ENCODE measurements at places on chromosomes 5 and 9.

- no peak for DNase-seq
Measured at GRCh38 chr9:95494416-95495371, 22.1 kb downstream of the PTCH1 start.

DNA sequence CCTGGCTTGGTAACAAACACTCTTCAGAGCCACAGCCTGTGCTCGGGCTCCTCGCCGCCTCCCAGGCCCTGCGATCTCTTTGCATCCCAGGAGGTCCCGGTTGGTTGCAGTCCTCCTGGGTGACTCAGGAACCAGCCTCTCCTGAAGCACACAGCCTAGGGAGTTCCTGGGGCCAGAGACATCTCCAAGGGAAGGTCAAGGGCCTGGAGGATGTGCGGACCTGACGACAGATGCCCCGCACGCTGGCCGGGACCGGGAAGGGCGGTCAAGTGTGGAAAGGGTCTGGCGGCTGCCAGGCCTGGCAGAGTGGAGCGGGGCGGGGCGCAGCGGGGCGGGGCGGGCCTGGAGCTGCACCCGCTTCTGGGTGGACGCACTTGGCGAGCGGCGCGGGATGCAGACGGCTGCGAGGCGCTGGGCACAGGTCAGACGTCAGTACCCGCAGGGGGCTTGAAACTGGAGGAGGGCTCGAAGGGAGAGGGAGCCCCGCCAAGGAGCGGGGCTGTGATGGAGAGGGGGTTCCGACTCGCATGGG, 45.0 kb upstream of the PRSS3 start:
- DNase-seq, result no peak

GRCh38 chr5:170691657-170692056, 91.9 kb upstream of the GABRP start:
- DNase-seq, result no peak

GRCh38 chr5:134174841-134175839, 1.6 kb downstream of the SKP1 start:
- no peak for DNase-seq

DNA sequence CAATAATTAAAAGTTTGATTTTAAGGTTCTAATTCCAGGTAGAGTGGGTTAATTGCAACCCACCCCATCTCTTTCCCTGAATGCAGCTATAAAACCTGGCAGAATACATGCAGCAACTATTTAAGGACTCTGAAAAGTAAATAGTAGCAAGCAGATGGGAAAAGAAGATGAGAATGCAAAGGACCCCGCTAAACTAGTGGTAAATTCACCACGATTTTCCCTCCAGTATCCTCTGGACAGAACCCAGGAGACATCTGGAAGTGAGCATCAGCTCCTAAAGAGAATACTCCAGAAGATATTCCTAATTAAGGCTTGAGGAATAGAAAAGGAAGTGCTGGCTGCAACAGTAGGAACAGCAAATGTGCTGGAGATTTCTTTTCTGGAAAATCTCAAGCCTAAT, 170.9 kb downstream of the FRMD3 start:
- DNase-seq, result no peak

DNA sequence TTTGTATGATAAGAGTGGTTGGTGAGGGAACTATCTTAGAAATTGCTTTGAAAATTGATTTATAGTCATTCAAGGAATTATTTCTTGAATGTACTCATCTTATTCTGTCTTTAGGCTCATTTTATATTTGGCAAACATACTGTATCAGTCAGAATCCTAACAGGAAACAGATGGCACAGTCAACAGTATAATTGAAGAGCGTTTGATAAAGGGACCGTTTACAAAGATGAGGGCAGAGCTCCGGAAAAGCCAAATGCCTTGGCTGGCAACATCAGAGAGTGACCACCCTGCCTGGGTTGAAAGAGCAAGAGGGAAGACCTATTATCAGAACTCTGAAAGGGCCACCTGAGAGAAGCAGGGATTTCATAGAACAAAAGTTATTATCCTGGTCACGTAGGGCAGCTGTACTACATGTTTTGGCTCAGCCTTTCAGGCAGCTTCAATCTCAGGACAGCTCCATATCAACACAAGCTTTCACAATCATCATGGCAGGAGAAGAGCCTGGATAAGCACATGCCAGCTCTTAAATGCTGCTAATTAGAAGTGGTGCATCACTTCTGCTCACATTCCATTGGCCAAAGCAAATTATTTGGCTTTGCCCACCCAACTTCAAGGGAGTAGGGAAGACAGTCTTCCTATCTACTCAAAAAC, 47.2 kb upstream of the ARL15 start:
- DNase-seq, result no peak

- DNase-seq, result no peak
Measured at GRCh38 chr5:41636605-41637004, 126.2 kb upstream of the PLCXD3 start.

- DNase-seq, result no peak
Measured at GRCh38 chr9:36980148-36980974, 53.7 kb downstream of the PAX5 start.

Measured in midbrain (tissue), 1 donor.